ENCODE measurements at places on chromosomes 4 and X. TPM values are rescaled to one million over a fixed set of nuclear protein-coding genes. Genes with fewer than 3 reads are reported as not detected.

DNA sequence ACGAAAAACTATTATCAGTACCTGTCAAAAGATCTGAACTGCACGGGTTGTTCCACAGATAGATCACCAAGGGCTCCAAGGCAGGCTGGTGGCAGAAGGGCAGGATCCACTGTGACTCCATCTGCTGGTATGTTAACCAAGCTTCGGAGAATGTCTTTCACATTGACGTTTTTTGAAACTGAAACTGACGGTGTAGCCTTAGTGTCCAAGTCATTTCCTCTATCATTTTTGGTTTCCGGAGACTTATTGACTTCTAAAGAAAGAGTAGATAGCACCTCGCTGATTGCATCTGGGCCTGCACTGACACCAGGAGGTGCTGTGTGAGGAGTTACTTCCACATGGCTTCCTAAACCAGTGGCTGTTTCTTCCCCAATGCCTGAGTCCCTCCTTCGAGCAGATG lies 186.9 kb downstream of the LRBA start:
- no peak overlapping the region for H3K4me3 ChIP-seq
- no peaks in the 10 kb centered on the region for H3K27me3 ChIP-seq
- peaks cover 58% of the 10 kb centered on the region for H3K36me3 ChIP-seq

DNA sequence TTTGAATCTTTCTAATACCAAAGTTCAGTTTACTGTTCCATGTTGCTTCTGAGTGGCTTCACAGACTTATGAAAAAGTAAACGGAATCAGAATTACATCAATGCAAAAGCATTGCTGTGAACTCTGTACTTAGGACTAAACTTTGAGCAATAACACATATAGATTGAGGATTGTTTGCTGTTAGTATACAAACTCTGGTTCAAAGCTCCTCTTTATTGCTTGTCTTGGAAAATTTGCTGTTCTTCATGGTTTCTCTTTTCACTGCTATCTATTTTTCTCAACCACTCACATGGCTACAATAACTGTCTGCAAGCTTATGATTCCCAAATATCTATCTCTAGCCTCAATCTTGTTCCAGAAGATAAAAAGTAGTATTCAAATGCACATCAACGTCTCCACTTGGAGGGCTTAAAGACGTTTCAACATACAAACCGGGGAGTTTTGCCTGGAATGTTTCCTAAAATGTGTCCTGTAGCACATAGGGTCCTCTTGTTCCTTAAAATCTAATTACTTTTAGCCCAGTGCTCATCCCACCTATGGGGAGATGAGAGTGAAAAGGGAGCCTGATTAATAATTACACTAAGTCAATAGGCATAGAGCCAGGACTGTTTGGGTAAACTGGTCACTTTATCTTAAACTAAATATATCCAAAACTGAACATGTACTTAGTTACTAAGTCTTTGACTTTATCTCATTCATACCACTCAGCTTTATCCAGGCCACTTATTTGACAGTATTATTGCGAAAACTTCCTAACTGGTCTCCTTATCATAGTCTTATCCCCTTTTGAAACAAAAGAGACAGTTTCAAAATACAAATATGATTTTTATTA lies 3.6 kb upstream of the AFP start:
- no peaks in the 10 kb centered on the region for H3K4me1 ChIP-seq
- DNase-seq: no peak
- peaks cover 5% of the 10 kb centered on the region for H3K27me3 ChIP-seq
- H3K36me3 ChIP-seq: no peaks in the 10 kb centered on the region

GRCh38 chr4:173448103-173448502 lies 49.2 kb upstream of the SCRG1 start:
- no peaks in the 10 kb centered on the region for H3K27me3 ChIP-seq
- H3K4me1 ChIP-seq: no peaks in the 10 kb centered on the region
- DNase-seq: no peak
- no peak overlapping the region for H3K4me3 ChIP-seq
- no peak overlapping the region for H3K27ac ChIP-seq
- H3K36me3 ChIP-seq: no peaks in the 10 kb centered on the region

- DNase-seq: no peak
- no peak overlapping the region for H3K4me3 ChIP-seq
- no peaks in the 10 kb centered on the region for H3K4me1 ChIP-seq
- no peaks in the 10 kb centered on the region for H3K36me3 ChIP-seq
- peaks cover 5% of the 10 kb centered on the region for H3K27me3 ChIP-seq
- H3K27ac ChIP-seq: no peak overlapping the region
Observed at GRCh38 chr4:184895012-184895695, 69.4 kb upstream of the ACSL1 start.

GRCh38 chr4:128347175-128347868 lies 59.7 kb upstream of the PGRMC2 start:
- no peaks in the 10 kb centered on the region for H3K27me3 ChIP-seq
- no peak for DNase-seq
- H3K27ac ChIP-seq: no peak overlapping the region

GRCh38 chr4:80011636-80012236 lies 61.3 kb downstream of the ANTXR2 start:
- no peak overlapping the region for H3K27ac ChIP-seq
- no peak overlapping the region for H3K4me3 ChIP-seq
- no peaks in the 10 kb centered on the region for H3K27me3 ChIP-seq

DNA sequence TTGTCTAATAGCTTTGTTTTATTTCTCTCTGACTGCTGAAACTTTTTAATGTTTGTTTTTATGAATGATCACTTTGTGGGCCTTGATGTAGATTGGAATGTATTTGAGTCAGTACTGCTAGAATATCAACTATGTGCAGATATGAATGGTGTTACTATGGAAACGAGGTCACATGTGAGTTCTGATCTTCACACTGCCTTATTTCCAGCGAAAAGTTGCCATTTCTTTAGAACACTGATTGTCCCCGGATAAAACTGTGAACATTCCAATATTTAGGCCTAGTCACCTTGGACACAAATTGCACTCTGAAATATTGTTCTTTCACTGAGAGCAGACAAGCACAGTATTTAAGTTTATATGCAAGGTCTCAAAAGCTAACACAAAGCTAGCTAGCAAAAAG lies 27.2 kb upstream of the MAGED1 start:
- H3K36me3 ChIP-seq: peaks cover 20% of the 10 kb centered on the region
- H3K27ac ChIP-seq: no peak overlapping the region
- no peak for DNase-seq
- no peak overlapping the region for H3K4me3 ChIP-seq
- no peaks in the 10 kb centered on the region for H3K27me3 ChIP-seq

GRCh38 chr4:68272860-68273259 lies 27.4 kb upstream of the TMPRSS11B start:
- no peaks in the 10 kb centered on the region for H3K36me3 ChIP-seq
- peaks cover 2% of the 10 kb centered on the region for H3K4me1 ChIP-seq
- no peak overlapping the region for H3K4me3 ChIP-seq
- peaks cover 6% of the 10 kb centered on the region for H3K27me3 ChIP-seq
- no peak overlapping the region for H3K27ac ChIP-seq

- no peaks in the 10 kb centered on the region for H3K27me3 ChIP-seq
- DNase-seq: no peak
- H3K4me3 ChIP-seq: no peak overlapping the region
- no peaks in the 10 kb centered on the region for H3K36me3 ChIP-seq
- no peak overlapping the region for H3K27ac ChIP-seq
Observed at GRCh38 chr4:179486570-179487335, 2044.5 kb upstream of the AGA start.

NAT8L gene
- total RNA-seq: 0.32 TPM
